GM10248 (cell line): ENCODE measurements at places on chromosomes 16 and 17.

DNA sequence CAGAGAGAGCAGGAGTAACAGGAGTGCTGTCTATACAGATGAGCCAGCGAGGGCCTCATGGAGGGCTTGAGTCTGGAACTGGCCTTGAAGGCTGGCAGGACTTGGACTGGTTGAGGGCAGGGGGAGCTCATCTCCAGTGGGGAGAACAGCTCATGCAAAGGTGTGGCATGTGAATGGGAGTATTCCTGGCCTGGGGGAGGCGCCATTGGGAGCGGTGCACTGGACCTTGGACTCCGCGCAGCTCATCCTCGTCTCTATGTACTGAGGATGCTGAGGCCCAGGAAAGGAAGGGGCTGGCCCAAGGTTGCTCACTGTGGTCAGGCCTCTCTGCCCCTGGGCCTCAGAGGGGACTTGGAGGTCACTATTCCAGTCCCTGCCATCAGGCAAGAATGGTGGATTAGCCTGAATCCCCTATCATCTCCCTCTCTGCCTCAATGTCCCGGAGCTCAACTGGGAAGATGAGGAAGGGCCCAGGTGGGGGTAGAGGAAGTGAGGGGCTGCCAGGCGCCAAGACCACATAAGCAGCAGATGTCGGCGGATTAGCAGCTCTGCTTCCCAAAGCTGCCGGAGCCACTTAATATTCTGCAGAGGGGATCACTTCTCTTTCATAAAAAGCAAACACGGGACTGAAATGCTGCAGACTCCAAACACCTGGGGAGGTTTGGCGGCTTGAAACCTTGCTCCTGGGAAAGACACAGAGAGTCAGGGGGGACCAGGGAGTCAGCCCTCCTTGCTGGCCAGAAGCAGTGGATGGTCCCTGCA lies 88.9 kb downstream of the SDK2 start:
- no peak for DNase-seq

DNA sequence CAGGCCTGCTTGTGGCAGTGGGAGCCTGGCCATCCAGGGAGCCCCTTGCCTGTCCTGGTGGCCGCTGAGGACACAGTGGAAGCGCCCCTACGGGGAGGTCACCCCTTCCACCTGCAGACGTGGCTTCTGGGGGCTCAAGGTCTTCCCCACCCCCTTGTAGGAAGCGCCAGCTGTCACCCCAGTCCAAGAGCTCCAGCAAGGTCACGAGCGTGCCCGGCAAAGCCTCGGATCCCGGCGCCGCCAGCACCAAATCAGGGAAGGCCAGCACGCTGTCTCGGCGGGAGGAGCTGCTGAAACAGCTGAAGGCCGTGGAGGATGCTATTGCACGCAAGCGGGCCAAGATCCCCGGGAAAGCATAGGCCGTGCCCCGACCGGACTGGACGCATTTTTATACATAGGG lies 7.4 kb upstream of the IL17C start:
- no peak for DNase-seq

DNA sequence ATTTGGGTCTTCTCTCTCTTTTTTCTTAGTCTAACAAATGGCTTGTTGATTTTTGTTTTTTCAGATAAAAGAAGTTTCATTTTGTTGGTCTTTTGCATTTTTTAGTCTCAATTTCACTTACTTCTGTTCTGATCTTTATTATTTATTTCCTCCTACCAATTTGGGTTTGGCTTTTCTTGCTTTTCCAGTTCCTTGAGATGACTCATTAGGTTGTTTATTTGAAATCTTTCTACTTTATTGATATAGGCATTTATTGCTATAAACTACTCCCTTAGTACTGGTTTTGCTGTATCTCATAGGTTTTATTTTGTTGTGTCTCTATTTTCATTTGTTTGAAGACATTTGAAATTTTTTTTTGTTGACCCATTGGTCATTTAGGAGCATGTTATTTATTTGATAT lies 152.2 kb upstream of the MPHOSPH6 start:
- DNase-seq: no peak

DNA sequence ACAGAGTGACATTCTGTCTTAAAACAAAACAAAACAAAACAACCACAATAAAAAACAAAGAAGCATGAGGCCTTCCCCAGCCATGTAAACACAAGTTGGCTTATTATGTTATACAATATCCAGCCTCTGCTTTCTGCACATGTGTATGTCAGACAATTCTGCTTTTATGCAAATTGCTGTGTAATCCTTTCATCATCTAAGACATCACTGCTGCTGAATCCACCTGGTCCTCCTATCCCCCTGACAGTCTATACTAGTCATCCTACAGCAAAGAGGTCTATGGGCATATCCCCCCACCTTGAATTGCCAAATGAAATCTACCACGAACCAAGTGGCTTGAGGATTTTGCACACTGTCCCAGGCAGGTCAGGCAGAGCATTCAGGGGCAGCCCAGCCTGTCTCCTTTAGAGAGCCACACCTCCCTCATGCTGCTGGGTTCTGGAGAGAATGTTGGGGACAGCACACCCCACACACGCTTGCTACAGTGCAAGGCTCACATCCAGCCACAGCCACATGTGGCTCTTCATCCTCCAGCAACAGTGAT lies 339.6 kb upstream of the CDH5 start:
- no peak for DNase-seq

DNA sequence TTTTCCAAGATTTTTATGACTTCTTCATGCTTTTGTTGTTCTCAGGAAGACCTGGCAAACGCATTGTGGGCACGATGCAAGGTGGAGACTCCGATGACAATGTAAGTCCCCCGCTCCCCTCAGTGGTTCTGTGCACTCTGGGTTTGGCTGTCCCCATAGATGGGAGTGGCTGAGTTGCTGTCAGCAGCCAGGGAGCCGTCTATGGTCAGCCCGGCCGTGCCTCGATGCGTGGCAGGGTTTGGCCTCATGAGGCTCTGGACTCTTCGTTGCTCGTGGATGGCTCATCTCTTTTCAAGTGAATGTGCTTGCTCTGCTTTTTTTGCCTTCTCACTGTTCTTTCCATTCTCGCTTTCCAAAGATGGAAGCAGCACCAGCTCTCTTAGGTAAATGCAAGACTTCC lies 31.9 kb downstream of the CLUAP1 start:
- DNase-seq: no peak

DNA sequence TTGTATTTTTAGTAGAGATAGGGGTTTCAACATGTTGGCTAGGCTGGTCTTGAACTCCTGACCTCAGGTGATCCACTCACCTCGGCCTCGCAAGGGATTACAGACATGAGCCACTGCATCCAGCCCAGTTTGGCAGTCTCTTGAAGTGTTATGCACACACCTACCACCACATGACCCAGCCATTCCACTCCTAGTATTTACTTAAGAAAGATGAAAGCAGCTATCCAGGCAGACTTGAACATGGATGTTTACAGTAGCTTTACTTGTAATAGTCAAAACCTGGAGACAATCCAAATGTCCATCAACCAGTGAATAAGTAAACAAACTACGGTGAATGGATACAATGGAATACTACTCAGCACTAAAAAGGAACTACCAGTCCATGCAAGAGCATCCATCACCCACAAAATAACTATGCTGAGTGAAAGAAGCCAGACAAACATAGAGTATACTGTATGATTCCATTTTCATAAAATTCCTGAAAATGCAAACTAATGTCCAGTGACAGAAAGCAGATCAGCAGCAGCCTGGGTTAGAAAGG lies 37.8 kb upstream of the RASD1 start:
- no peak for DNase-seq

- DNase-seq: no peak
These were observed 116.9 kb upstream of the CDH13 start for GRCh38 chr16:82509691-82510430.

GRCh38 chr17:82200743-82201497 lies 11.7 kb downstream of the CCDC57 start:
- DNase-seq: no peak

- no peak for DNase-seq
These were observed 70.2 kb downstream of the HIC1 start for GRCh38 chr17:2125013-2125535.
